ENCODE measurements at places on chromosomes 12 and 14. TPM values are rescaled to one million over a fixed set of nuclear protein-coding genes. Genes with fewer than 3 reads are reported as not detected.
A peak's percentile ranks its signal among the peaks of the same experiment; 100 is the strongest.

TMEM30B gene
- total RNA-seq: 1.4 TPM

GRCh38 chr14:62432955-62433354 lies 612.3 kb downstream of the KCNH5 start:
- no peak for DNase-seq

DTX1 gene
- total RNA-seq: 3.9 TPM

MMP17 gene
- total RNA-seq: 2.7 TPM

GRCh38 chr12:31228811-31229792 lies 96.8 kb downstream of the SINHCAF start:
- no peak for DNase-seq

DNA sequence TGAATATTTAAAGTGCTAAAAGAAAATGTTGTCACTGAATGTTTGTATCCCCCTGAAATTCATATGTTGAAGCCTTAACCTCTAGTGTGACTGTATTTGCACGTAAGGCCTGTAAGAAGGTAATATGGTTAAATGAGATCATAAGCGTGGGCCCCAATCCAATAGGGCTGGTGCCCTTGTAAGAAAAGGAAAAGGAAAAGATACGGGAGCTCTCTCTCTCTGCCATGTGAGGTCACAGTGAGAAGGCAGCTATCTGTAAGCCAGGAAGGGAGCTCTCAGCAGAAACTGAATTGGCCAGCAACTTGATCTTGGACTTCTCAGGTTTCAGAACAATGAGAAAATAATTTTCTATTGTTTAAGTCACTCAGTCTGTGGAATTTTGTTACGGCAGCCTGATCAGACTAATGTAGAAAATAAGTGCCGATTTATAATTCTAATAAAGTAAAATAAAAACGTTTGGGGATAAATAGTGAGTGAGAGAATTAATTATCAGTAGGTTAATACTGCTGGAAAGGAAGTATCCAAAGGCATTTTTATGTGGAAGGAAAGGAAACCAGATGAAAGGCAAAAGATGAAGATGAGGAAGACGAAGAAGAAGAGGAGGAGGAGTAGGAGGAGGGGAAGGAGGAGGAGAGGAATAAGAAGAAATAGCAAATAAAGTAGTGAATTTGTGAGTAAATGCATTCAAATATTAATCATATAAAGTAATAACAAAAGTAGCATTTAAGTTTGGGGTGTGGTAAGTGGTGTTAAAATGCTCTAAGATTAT lies 188.5 kb upstream of the KRR1 start:
- no peak for DNase-seq

GRCh38 chr12:14390870-14391530 lies 25.5 kb downstream of the ATF7IP start:
- DNase-seq: no peak

- no peak for DNase-seq
These were observed 32.3 kb downstream of the DIO3 start for GRCh38 chr14:101593411-101594238.

DNA sequence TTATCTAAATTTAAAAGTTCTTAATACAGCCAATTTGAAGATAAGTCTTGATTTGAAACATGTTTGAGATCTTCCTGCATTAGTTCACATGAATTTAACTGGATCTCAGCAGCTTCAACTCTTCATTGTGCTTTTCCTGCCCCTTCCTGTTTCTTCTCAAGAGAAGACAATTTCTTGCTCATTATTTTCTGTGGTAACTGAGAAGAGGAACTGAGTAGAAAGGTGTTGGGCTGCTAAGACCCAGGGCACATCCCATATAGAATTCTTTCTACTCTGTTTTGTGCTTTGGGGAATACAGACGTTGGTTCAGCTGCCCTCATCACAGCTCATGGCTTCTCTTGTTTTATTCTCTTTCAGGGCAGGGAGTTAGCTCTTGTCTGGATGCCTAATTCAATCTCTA lies 110.2 kb downstream of the SNAPC1 start:
- DNase-seq: no peak

- peak; percentile 89 for DNase-seq
These were observed 13.2 kb upstream of the TIGAR start for GRCh38 chr12:4307593-4308333.

GRCh38 chr12:58028294-58028693 lies 86.9 kb downstream of the ATP23 start:
- no peak for DNase-seq

- DNase-seq: no peak
These were observed 905.3 kb upstream of the MDGA2 start for GRCh38 chr14:48580692-48581091.

DNA sequence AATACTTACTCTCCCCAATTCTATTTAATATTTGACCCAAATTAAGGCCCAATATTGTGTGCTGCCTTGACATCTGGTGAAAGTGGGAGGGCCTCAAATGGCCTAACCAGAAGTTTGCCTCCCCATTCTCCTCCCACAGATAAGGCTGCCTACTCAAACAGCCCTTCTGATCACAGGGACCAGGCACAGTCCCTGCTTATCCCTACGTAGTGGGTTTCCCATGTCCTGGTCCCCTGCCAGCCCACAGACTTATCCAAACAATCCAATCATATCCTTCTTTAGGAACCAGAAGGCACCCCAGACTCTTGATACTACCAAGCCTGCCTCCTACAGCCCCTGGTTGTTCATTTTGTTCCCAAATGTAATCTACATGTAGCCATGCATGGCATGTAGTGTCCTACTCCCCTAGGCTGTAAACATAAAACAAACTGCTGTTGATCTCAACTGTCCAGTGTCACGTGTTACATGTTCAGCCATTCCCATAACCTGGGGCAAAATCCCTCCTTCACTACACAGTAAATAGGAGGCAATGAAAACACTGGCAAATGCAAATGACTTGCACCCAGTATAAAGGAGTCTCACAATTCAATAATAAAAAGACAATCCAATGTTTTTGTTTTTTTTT lies 49.3 kb downstream of the EEA1 start:
- no peak for DNase-seq

- no peak for DNase-seq
These were observed 41.9 kb downstream of the SPTLC2 start for GRCh38 chr14:77574446-77575115.

DNA sequence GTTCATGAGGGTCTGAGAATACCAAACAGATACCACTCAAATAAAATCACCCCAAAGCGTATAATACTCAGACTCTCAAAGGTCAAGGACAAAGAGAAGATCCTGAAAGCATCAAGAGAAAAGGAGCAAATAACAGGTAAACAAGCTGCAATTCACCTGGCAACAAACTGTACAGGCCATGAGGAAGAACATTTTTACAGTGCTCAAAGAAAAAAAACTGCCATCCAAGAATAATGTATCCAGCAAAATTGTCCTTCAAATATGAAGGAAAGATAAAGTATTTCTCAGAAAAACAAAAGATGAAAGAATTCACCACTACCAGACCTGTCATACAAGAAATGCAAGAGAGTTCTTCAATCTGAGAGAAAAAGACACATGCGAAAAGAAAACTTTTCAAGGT lies 206.4 kb downstream of the PTPRO start:
- no peak for DNase-seq

IGFBP6 gene
- total RNA-seq: 389 TPM

GRCh38 chr12:2453076-2453760 lies 341.6 kb upstream of the FKBP4 start:
- DNase-seq: peak; percentile 3

DNA sequence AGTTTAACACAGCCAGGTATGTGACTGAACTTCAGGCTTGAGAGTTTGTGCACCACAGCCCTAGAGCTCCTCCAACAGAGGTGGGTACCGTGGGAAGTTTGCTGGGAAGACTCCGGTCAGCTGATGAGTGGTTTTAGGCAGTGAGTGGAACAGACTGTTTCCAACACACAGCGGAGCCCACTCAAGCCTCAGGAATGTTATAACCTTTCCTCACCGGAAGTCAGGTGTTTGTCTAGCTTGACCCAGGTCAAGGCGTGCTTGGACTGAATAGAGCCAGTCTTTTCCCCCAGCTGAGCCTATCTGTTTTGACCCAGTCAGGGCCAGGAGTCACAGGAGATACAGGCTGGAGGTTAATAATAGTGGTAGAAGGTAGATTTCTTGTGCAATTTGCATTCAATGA lies 138.4 kb upstream of the PARP11 start:
- DNase-seq: no peak

DNA sequence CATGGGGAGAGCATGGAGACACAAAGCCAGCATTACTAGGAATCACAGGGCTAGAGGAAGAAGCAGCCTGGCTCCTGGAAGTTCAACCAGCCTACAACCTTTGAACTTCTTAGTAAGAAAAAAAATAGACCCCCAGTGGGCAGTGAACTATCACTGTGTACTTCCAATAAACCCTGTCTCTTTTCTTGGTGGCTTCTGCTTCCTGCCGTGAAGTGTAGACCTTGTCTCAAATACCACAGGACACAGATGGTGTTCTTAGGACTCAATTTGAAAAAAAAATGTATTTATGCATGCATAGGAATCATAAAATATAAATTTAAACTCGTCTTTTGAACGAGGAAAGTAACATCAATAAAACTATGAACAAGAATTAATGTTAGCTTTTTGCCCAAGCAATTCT lies 3.6 kb upstream of the PTGER2 start:
- DNase-seq: no peak

KRT5 gene
- total RNA-seq: not detected

TAS2R42 gene
- total RNA-seq: not detected

COCH gene
- total RNA-seq: 0.71 TPM

GRCh38 chr14:68983191-68983590 lies 4.1 kb upstream of the ACTN1 start:
- DNase-seq: no peak

- DNase-seq: no peak
These were observed 42.1 kb upstream of the FZD10 start for GRCh38 chr12:130120012-130120805.

TSPAN8 gene
- 3.1 TPM for total RNA-seq

DNA sequence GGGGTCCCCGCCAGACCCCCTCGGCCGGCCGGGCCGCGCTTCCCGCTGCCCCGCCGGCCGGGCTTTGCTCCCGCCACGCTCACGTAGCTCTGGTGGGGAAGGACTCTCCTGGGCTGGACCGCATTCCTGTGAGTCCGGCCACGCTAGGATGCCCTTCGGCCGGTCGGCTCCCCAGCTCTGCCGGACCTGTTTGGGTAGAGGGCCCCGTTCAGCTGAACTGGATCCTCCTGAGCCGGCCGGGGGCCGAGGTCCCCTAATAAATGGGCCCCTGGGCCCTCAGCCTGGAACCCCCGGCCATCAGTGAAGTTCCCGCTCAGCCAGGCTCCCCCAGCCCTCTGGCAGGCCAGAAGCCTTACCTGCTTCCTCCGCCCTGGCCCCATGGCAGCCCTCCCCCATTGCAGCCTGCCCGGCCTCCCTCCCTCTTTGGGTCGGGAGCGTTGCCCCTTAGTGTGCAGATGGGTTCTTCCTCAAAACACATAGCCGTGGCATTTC lies 593 bp downstream of the UNC119B start:
- peak; percentile 67 for DNase-seq

- no peak for DNase-seq
These were observed 66.8 kb downstream of the TXNDC16 start for GRCh38 chr14:52485350-52485960.

- peak; percentile 66 for DNase-seq
These were observed 572 bp downstream of the RAN start for GRCh38 chr12:130872179-130873096.

DNA sequence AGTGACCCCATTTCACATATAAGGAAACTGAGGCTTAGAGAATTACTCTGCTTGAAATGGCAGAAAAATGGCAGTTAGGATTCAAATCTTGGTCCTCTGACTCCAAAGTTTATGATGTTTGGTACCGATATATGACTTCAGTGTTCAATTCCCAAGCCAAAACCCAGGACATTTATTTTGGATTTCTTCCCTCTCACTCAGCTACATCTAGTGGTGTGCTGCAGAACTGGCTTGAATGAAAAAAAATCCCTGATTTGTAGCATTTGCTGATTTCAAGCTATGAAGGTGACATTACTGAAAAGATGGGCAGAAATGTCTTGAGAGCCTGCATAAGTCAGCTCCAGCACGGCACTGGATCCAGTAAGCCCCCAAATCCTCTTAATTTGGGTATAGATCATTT lies 106.4 kb downstream of the EFCAB11 start:
- DNase-seq: no peak

KIF5A gene
- 6.0 TPM for total RNA-seq

SLC10A1 gene
- not detected for total RNA-seq

VRTN gene
- total RNA-seq: not detected

CAPZA3 gene
- total RNA-seq: not detected

- no peak for DNase-seq
These were observed 44.6 kb downstream of the GNS start for GRCh38 chr12:64714551-64714968.

DNA sequence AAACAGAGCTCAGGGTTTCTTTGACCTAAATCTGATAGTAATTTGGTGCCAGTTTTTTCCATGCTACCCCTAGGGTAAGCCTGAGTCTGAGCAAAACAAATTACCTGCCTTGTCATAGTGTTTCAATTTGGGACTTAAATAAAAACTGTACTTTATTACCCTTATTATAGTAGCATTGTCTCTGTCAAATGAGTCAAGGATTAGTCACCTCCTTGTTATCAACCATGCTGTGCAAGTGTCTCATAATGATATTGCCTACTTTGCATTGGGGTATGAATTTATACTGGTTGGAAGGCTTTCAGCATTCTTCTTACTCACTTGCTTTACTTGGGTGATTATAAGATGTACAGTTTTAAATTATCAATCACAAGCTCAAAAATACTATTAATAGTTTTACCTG lies 380.0 kb downstream of the LRFN5 start:
- DNase-seq: no peak

- DNase-seq: no peak
These were observed 58.5 kb downstream of the GPR135 start for GRCh38 chr14:59406454-59407245.

TMEM233 gene
- not detected for total RNA-seq

DNA sequence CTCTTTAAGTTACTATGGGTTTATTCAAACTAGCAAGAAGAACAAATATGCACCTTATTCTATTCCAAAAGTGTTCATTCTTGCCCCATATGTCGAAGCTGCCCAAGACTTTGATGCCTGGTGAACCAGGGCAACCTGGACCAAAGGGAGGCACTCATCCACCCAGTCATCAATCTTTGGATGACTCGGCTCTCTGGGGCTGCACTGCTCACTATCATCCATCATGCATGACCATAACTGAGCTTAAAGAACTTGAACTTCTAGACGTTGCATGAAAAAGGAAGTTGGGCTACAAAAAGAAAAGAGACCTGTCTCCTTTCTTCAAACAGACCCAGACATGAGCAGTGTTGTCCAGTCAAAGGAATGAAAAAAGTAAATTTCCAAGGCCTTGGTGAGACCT lies 1.2 kb downstream of the KRT4 start:
- no peak for DNase-seq

LGR5 gene
- total RNA-seq: 0.36 TPM

- DNase-seq: no peak
These were observed at the start of gene RGS6 for GRCh38 chr14:71932229-71932981. RGS6 (plus strand) TSS chr14:71932429.

DNA sequence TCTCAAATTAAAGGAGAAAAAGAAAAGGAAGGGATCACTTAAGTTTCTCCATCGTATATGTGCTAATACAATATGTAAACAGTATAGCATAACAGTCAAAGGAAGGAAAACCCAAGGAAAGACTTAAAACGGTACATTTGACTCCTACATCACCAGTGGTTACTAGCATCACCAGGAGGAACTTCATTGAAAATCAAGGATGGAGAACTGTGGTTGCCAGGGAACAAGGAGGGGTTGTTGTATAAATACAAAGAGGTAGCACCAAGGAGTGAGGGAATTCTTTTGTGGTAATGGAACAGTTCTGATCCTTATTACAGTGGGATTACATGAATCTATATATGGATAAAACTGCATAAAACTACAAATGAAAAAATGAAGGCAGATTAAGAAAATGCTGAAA lies 1.6 kb downstream of the ZFYVE26 start:
- no peak for DNase-seq

NABP2 gene
- total RNA-seq: 30.2 TPM

ZC2HC1C gene
- total RNA-seq: 3.6 TPM

TECPR2 gene
- total RNA-seq: 17.6 TPM

All from sigmoid colon (tissue), 7 donors.